ENCODE measurements at places on chromosomes 6 and 20.

DNA sequence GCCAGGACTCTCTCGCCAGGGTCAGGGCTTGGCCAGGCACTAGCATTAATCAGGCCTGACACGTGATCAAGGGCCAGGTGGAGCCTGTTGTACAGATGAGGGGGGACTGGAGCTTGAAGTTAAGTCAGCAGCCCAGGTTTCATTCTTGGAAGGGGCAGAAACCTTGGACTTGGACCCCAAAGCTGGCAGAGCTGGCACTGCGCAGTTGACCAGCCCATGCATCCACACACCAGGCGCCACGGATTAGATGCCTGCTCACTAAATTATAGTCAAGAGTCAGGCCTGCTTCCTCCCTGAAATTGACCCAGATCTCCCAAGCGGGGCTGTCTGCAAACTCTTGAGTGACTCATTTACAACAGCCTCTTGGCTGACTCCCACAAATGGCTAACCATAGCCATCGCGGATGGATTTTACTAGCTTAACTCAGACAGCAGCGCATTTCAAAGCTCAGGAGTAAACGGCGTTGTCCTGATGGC lies 4.1 kb upstream of the TAF4 start:
- DNase-seq: no peak

GRCh38 chr6:110550353-110550752 lies 73.9 kb upstream of the SLC22A16 start:
- DNase-seq: no peak

DNA sequence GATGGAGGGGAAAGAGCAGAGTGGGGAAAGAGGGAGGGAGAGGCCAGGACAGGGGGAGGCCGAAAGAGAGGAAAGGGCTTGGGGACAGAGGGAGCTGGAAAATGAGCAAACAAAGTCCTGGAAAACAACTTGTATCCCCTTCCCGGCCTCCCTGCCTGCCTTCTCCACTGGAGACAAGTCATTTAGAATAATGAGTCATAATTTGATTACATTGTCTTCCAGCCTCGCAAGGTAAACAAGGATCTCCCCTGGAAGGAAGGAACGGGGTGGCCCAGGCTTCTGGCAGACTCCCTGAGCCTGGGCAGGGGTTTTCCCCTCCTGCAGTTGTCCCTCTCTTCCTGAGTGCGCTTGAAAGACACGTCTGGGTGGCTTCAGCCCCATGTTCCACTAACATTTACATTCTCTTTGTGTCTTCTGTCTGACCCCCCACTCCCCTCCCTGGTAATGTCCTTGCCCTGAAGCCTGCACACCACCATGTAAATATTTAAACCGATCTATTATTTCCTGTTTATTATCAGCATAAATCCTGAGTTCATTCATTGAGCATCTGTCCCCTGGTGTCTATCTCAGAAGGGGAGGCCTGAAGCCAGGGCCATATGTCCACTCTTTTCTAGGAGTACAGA lies 12.1 kb upstream of the MRPS18A start:
- DNase-seq: no peak

DNA sequence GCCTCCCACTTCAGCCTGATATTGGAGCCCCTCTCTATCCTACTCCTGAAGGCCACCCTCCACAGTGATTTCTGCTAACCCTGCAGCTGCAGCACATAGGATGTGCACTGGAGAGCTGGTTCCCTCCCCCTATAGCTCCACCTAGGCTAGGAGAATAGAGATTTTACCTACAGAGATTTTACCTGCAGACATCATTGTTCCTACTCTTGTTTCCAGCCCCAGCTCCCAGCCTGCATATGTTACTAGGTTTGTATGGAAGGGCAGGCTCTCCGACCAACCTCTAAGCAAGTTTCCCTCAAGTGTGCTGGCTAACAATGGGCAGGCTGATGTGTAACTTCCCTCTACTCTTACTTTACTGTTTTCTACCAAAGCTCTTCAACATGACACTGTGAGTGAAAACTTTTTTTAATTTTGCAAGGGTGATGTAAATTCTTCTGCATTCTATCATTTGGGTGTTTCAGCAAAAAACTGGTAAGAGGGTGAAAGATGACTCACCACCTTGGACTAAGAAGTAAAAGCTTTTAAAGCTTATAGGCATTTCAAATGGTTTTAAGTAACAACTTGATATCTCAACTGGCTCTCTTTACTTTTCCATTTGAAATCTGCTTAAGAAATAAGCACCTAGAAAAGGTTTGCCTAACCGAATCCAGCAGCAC lies 106.8 kb downstream of the CDK19 start:
- DNase-seq: no peak

- DNase-seq: no peak
Measured at GRCh38 chr6:136061701-136062100, 188.4 kb downstream of the MTFR2 start.

- DNase-seq: no peak
Measured at GRCh38 chr20:51511861-51512619, 30.5 kb downstream of the NFATC2 start.

GRCh38 chr20:17403461-17403860 lies 127.7 kb downstream of the BFSP1 start:
- DNase-seq: no peak

DNA sequence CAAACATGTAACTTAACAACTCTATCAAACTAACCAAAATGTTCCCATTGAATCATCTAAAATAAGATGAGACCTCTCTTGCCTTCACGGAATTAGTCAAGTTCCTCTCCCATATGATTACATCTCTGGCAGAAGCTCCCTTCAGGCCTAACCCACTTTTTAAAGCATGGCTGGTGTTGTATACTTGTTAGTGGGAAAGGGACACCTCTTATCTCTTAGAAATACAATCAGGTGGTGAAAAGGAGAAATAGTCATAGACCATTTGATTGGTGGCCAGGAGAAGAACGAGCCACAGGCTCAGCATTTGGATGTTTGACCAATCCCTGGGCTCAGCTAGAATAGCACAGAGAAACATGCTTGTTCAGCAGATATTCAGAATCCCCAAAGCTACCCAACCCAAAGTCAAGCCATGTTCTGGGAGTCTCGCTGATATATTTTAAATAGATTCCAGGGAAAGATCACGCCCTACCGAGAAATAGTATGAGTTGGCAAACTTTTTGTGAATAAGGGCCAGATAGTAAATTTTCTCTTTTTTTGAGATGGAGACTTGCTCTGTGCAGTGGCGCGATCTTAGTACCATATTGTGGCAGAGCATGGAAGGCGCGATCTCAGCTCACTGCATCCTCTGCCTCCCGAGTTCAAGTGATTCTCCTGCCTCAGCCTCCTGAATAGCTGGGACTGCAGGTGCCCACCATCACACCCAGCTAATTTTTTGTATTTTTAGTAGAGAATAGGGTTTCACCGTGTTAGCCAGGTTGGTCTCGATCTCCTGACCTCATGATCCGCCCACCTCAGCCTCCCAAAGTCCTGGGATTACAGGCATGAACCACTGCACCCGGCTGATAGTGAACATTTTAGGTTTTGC lies 126.3 kb upstream of the MYLIP start:
- no peak for DNase-seq

- DNase-seq: no peak
Measured at GRCh38 chr20:22904386-22904785, 130.7 kb upstream of the SSTR4 start.

DNA sequence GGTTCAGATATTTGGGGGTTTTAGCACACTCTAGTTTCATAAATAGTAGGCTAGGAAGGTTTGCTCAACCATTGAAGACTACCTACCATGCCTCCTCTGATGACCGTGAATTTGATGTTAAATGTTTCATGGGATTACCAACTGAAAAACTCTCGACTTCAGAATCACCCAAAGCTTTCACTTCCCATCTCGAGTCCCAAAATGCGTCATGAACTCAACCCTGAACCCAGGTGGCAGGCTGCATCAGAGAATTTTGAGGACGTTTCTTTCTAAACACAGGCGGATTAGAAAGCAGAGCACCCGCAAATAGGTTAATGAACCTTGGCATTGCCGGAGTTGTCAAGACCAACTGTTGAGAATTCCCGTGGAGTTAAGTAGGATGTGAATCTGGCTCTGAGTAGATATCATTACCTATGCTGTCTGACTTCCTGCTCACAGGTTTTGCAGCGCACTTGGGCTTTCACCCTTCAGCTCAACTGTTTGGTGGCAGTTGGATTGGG lies 98.4 kb upstream of the ADTRP start:
- DNase-seq: no peak

DNA sequence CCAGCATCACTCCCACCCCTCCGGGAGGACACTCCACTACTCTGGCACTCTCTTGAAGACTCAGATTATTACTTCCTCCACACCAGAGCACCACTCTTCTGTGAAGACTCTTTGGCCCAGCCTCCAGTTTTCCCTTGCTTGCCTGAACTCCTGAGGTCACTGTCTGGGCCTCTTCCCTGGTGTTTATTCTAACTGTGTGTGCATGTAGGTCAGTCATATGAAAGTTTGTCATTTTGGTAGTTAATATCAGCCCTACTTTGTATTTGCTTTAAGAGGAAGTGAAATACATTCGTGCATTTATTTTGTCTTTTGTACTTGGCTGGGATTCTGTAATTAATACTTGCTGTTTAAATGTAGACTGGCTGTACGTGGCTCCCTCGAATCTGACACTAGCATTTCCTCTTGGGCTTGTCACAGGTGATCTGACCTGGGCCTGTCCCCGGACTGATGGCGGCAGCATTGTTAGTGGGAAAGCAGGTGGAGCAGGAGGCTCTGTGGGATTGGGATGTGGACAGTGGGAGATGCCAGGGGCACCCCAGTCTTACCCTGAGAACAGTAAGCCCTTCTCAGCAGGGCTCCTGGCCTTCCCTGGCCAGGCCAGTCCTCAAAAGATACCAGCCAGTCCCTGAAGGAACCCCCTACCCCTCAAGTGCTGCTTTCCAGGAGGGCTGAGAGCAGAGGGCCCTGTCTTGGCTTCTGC lies 350.5 kb downstream of the CDC5L start:
- DNase-seq: no peak

GRCh38 chr6:135606392-135606791 lies 108.9 kb upstream of the AHI1 start:
- DNase-seq: no peak

Measured in activated CD4-positive, alpha-beta T cell treated with anti-CD3 and anti-CD28 coated beads, Interleukin-2, amount 50 U/mL, for 24 hours (primary cell).